ENCODE measurements at places on chromosomes 6 and 20.

DNA sequence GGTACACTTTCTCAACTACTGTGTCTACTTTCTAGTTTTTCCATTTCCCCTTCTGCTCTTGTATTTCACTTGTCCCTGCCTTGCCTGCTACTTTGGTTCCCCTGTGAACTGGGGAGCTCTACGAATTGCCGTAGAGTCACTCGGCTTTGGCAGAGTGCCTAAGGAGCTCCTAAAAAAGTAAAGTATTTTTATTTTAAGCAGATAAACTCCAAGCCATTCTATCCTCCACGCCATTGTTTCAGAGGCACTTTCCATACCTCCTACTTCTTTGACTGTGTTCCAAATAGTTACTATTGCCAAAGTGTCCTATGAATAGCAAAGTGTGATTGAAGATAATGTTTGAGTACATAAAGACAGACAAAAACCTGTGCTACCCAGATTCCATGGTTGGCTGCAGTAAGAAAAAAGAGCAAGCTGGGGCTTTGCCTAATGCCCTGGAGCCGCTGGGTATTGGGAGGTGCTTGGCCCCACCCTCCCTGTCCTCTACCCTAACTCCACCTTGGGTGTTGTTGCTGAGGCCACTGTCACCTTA, 5.1 kb upstream of the MBOAT1 start:
- DNase-seq, result no peak

DNA sequence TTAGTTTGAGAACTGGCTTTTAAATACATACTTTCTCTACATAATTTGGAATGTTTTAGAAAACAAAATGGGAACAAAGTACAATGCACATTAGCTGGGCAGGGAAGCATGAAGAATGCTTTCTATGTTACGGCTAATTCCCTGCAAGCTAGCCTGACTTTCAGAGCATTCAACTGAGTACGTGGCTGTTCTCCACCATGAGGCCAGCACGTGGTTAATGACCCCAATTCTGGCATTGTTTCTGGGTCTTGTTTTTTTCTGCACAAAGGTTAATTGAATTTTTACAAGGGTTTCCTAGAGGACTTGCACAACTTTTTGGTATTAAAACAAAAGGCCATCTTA, 208.6 kb upstream of the AGPAT4 start:
- DNase-seq, result peak; percentile 71

DNA sequence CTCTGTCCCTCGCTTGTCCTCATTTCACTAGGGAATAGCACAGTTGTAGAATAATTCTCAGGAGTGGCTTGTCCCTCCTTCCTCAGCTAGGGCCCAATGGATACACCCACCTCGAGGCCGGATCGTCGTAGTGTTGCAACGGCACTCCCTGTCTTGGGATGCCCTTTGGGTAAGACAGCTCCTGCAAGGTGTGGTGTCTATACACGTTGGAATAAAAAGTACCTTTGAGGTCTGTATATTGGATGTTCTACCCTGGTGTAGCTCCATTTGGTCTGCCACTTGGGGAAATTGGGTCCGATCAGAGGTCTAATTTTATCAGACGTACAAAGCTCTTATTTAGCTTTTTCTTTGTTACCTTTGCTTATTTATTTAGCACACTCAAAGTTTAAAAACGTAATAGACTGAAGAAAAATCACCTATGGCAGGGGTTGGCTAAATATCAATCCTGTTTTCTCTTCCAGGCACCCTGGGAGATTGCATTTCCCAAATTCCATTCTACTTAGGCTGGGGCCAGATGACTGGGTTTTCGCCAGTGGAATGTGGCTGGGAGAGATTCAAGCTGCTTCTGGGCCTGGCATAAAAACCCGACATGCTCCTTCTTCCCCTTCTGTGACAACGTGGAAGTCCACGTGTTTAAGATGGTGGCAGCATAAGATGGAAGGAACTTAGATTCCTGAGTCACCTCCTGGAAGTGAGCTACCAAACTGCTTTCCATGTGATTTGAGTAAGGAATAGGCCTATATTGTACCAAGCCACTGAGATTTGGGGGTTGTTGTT, 82.3 kb upstream of the CD83 start:
- DNase-seq, result peak; percentile 54

- DNase-seq, result peak; percentile 16
Measured at GRCh38 chr6:29967379-29968010, 25.2 kb downstream of the HLA-A start.

DNA sequence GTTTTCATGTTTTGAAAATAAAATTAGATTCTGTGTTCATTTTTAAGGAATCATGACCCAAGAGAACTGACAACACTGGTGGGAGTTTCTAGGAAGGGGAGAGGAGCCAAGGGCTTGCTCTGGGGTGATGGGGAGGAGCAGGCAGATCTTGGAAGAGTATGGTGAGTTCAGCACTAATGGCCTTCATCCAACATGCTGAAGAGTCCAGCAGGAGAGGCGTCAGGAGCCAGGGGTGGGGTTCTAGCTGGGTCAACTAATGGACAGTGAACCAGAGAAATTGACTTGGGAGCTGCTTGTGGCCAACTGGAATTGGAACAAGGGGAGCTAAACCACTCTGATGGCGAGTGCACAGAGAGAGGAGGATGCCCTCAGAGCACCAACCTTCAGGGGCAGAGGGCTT, 107.1 kb downstream of the MRPL14 start:
- no peak for DNase-seq

DNA sequence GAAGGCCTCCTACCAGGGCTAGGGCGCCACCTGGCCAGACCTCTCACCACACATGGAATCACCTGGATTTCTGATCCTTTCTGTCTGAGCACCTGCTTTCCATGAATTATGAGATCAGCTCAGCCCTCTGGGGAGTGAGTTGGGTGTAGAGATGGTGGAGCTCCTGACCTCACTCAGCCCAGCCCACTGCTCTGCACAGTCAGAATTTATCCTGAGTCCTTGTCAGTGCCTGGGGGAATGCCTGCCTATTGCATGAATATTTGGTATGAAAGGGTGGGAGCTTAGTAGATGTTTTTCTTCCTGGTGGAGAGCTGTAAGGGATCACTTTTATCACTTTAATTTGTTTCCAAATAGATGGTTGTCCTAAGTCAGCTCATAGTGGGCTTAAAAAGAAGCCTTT, 47.5 kb downstream of the DTD1 start:
- DNase-seq, result no peak

GRCh38 chr6:12613811-12614210, 102.8 kb upstream of the PHACTR1 start:
- DNase-seq, result no peak

DNA sequence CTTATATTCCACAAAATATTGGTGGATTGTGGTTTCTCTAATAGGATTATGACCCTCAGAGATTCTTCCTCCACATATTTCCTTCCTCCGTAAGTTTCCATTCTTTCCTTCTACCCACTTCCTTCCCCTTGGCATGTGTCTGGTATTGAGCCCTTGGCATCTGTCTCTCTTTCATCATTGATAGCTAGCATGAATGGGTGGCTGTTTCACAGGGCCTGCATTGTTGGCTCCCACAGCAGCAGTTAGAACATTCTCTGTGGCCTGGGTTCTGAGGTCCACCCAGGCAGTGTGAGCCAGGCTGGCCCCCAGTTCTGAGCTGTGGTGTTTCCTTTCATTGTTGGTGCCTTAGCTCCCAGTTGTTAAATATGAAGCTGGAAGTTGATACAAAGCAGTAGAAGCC, 125.3 kb downstream of the ANKS1A start:
- DNase-seq, result no peak

DNA sequence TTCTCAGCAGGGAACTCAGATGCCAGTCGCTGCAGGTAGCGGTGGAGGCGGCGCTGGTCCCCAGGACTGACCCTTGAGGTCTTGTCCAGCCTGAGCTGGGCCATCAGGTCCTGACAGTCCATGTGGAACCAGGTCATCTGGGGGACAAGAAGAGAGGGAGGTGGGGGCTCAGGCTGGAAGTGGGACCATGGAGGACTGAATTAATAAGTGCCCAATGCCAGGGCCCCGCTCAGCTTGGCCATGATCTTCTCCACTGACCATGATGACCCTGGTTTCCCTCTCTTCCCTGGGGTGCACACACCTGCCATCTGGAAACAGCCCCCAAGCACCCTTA, 47.0 kb downstream of the KIAA1755 start:
- no peak for DNase-seq

DNA sequence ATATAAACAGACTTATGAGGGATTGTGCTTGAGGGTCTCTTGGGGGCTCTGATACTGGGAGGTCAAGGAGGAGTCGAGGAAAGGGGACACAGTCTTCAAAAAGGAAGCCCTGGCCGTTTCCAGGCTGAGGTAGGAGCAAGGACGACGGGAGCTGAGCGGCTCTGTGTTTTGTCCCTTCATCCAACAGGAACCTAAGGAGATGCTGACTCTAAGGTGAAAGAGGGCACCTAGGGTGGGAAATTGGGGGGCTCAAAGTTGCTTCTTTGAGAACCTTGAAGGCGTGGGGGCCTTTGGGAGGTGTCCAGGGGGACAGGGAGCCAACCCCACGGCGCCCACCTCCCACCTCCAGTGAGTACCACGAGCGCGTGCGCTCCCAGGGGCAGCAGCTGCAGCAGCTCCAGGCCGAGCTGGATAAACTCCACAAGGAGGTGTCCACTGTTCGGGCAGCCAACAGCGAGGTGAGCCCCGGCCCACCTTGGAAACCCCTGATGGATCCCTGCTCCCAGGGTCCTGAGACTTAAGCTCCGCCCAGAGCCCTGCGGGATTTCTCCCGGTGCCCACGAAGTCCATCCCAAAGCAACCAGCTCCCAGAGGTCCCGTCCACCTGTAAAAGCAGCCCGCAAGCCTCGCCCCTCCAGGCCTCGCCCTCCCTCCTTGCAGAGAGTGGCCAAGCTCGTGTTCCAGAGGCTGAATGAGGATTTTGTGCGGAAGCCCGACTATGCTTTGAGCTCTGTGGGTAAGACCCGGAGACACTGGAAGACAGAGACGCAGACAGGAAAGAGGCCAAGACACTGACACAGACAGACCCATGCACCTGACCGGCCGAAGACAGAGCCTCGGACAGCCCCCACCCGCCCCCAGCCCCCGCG, 2.9 kb downstream of the SPAG4 start:
- peak; percentile 57 for DNase-seq

DNA sequence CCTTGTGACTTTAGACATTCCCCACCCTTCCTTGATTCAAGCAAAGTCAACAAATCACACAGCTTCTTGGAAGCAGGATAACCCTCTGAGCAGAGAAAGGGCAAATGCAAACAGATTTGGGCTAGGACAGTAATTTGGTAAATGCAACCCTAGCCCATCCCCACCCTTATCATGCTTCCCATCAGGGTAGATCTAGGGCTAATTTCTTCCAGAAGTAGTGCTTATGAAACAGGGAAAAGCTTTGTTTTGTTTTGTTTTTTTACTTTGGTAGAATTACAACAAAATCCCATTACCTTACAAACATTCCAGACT, 525.1 kb upstream of the NOX3 start:
- DNase-seq, result no peak

DNA sequence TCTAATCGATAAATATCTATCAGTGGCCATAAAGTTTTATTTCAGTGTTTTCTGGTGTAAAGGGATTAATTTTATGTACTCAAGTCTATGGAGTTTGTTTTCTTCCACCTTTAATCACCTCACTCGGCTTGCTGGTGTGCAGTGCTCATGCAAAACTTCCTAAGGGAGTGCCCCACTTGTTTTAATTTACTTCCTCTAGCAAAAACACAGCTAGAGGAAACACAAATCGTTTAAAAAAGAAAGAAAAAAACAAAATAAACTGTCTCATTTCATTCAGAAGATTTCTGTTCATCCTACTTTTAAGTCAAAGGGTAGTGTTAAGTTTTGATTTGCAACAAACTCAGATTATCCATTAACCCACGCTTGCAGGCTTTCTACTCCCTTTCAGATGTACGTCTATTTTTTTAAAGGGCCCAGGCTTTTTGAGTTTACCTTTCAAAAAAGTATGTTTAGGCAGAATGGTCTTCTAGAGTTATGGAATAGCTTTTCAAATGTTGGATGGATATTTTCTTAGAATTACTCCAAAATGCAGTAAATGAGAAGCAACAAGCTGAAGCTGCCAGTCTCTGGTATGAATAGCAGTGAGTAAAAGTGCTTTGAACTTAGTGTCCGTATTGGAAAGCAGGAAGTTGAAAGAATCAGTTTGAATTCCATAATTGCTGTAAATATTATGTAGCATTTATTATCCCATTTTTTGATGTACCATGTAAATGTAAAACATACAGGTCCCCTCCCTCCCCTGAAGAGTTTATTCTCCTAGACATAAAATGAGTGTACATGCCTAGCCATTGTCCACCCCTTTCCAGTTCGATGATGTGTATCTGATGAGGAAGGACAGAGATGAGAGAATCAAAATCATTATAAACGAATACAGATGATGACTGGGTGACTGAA, 113.3 kb downstream of the SLC16A10 start:
- no peak for DNase-seq

- no peak for DNase-seq
Measured at GRCh38 chr6:143276436-143276835, 174.1 kb downstream of the ADAT2 start.

GRCh38 chr20:44961011-44961869, 1.0 kb upstream of the TOMM34 start:
- no peak for DNase-seq

- no peak for DNase-seq
Measured at GRCh38 chr6:152973916-152974315, 8.9 kb downstream of the FBXO5 start.

GRCh38 chr6:113208726-113209125, 648.4 kb upstream of the MARCKS start:
- no peak for DNase-seq

DNA sequence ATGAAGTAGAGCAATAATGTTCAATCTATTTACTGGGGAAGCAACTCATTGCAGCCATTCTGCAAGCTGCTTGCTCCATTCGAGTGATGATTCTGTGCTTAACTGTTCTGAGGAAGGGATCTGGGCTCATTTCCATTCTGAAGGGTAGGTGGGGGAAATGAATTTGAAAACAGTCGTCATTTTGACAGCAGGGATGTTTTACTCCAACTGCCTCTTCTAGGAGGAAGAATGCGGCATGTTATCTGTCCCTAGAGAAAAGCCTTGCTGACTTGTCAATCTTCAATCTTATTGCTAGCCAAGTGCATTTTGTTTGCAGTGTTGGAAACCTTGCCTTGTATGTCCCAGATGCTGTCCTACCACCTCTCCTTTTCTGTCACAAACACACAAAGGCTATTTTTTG, 105.9 kb downstream of the PRDM13 start:
- no peak for DNase-seq

- no peak for DNase-seq
Measured at GRCh38 chr6:17442196-17442595, 48.8 kb downstream of the CAP2 start.

DNA sequence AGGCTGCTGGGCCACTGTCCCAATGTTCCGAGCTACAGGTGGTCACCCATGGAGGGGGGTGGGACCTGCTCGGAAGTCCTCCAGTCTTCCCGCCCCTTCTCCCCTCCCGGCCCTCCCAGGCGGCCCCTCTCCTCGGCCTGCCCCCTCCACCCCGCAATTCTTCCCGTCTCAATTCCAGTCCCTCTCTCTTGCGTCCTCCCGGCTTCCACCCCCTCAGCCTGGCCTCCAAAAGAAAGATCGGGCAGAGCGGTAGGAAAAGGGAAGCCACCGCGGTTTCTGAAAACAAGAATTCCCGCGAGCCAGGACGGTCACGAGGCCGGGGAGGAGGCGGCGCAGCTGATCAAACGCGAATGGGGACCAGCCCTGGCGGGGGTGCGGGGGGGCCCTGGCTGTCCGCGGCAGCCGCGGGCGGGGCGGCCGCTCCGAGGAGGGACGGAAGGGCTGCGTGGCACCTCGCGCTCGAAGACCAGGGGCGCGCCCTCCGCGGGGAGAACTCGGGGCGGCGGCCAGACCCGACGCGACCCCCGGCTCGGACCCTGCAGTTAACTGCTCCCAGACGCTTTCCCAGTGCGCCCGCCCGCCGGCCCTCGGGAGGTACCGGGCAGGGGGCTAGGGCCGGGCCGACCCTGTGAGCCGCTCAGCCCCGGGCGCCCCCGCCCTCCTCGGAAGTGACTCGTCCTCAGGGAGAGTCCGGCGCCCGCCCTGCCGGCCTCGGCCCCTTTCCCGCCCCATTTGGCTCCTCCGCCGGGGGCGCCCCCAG, 1.0 kb downstream of the PXDC1 start:
- DNase-seq, result peak; percentile 62
